ENCODE measurements at places on chromosomes 3 and 15.

DNA sequence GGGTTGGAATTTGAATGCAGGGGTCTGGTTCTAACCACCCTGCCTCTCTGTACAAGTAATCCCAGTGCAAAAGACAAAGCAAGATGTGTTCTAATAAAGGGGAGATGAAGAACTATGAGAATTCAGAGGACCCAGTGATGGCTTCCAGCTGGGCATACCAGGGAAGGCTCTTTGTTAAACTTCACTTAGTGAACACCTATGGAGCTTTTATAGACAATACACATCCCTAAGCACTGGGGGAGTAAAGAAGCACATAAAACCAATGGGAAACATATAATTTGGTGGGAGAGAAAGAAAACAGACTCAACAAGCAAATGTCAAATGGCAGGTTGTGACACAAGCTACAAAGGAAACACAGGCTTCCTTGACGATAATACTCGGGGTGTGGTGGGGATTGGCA is 47.9 kb upstream of the RNU6-1 start:
- DNase-seq: no peak

- no peak for DNase-seq
Measured at GRCh38 chr15:100824211-100824610, 55.4 kb upstream of the ALDH1A3 start.

- DNase-seq: peak; percentile 96
Measured at GRCh38 chr15:90660195-90660998, 56.7 kb upstream of the BLM start.

DNA sequence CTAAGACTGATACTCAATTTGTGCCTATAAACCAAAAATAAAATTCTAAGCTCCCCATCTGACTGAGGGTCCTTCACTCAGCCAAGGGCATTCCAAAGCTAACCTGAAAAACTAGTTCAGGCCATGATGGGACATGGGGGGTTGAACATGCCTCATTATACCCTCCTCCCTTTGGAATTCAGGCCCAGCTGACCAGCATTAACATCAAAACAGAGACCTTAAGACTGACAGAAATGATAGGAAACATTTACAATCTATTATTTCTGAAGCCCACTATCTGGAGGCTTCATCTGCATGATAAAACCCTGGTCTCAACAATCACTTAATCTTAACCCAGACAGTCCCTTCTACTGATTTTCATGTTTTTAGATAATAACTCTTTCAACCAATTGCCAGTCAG is 140.4 kb downstream of the ANO10 start:
- DNase-seq: no peak

- DNase-seq: no peak
Measured at GRCh38 chr3:129994883-129995559, 20.5 kb downstream of the TRH start.

DNA sequence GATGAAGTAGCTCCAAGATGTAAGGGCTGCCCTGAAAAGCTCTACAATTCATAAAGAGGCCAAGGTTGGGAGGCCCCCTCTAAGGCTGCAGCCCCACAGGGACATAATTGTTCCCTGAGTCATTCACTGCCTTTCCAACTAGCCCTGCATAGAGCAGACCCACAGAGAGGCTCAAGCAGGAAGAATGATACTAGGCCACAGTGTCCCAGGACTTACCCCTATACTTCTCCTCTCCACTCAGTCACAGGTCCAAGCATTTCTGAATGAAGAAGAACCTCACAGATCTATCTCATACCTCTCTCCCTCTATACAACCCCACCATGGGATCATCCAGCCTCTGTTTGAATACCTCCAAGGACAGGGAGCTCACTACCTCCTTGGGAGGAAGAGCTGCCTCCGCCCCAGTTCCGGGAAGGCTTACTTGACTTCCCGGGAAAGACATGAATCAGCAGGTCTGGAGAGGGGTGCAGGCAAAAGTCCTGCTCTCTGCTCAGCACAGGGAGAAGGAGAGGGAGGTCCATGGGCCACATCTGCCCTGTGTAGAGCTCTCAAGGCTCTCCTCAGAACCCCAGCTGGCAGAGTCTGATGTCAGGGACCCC is 6.9 kb upstream of the SKIC8 start:
- peak; percentile 86 for DNase-seq

- no peak for DNase-seq
Measured at GRCh38 chr3:96538186-96538585, 276.2 kb upstream of the EPHA6 start.

GRCh38 chr3:4821975-4822374 is 157.3 kb upstream of the BHLHE40 start:
- DNase-seq: no peak

DNA sequence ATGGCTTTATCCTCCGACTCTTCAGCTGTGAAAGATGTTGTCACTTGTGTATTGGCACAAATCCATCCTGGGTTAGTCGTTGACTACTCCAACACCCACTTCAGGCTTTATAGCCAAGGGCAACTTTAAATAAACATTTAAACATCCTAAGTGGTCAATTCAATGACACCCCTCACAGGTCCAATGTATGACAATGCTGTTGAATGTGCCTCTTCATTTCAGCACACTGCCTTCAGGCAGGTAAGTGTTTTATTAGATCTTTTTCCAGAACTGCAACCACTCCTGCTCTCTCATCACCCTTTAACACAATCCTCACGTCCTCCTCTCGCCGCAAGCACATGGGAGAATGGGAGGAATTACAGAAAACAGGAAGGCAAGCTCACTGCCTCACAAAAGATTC is 30.3 kb downstream of the IL12A start:
- DNase-seq: no peak

GRCh38 chr3:1439395-1439794 is 346.6 kb downstream of the CNTN6 start:
- DNase-seq: no peak

DNA sequence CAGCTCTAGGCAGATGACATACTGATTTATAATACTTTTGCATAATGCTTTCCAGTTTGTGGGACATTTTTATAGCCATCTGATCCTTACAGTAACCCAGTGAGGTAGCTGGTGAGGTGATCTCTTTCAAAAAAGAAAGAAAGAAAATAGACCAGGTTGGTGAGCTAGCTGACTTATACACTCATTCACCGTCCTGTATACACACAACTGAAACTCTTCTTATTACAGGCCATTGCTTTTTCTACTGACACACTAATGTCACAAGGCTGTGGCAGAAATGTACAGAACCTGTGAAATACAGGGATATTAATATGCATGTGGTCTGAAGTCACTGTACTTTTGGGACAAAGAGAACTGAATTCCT is 150.2 kb upstream of the BHLHE40 start:
- DNase-seq: no peak

DNA sequence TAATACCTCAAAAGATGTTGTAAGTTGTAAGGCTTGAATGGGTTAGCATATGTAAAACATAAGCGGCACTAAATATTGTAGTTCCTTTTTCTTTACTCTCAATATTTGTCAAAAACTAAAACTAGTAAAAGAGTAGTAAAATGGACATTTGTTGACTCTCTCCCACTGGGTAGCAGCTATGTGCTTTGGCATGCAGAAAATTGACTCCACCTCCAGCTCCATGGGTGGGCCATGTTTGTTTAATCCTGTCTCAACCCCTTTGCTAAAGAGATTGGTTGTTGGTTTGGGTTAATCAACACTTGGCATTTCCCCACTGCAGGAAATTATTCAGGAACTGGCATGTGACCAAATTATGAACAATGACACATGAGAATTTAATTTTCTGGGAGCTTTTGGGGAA is 114.8 kb downstream of the EOMES start:
- peak; percentile 44 for DNase-seq

DNA sequence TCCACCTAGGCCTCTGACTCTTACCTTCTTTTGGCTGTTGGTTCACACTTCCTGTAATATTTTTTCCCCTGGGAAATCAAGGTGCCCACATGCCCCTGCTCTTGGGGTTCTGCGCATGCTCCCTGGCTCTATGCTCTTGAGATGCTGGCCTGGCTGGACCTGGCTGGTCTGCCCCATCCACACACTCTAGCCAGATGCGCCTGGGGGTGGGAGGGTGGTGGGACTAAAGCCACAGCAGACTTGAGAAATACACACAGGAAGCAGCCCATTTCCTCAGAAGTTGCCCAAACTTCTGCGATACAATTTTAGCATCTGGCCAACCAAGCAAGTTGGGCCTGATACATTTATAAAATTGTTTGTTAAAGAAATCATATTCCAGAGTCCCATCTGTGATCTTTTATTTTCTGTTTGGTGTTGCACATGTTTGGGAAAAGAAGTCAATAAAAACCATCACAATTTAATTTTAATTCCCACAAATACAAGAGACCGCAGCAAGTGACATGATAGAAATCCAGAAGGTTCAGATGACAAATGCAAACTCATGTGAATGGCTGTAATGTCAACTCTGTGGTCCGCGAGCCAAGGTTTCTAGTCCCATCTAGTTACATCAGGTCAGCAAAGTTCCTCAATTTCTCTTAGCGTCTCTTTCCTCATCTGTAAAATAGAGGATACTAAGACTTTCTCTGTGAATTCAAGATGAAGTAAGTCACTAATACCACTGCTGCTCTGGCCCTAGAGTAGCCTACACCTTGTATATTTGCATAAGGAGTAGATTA is 55.9 kb upstream of the MEF2A start:
- no peak for DNase-seq

DNA sequence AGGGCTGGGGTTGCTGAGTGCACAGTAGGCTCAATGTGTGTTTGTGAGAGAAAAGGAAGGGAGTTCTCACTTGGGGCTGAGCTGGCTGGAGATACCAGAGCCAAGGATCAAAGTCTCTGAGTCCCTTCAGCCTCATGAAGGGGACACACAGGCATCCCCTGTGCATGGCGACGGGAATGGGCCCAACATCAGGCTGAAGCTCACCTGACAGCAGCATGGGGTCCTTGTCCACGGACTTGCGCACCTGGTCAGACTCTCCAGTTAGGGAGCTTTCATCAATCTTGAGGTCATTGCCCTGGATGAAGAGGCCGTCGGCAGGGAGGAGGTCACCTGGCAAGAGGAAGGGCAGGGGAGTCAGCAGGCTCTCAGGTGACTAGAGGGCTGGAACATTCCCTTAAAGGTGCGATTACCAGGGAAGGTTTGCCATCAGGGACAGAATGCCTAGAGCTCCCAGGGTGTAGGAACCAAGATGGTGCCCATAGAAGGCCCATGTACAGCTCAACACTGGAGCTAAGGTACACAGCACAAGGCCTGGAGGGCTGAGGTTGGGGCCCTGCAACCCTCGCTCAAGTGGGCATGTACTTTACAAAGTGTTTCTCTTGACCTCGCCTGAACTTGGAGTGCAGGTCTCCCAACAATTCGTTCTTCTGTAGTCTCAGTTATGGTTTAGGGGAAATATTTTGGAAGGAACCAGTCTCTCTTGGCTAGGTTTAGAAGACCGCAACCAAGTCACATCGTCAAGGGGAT is 80.0 kb upstream of the SEC13 start:
- no peak for DNase-seq

DNA sequence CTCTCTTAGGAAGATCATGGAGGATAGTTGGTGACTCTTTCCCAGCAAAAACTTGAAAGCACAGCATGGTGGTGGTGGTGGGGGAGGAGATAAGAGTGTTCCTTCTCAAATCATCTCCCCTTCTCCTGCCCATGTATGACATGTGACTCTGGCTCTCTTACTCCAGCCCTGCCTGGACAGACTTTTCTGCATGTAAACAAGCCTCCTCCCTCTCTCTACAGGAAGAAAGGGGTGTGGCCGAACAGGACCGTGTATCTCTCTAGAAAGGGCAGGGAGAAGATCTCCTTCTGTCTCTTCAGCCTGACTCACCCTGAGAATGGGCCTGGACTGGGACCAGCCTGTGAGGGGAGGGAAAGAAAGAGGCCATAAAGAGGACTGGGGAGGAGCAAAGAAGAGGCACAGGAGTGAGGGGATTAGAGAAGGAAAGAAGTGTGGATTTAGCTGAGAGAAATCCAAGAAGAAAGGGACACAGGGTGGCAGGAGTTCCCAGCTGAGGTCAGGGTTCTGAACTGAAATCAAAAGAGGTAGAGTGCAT is 1.5 kb downstream of the CELF6 start:
- DNase-seq: peak; percentile 14

DNA sequence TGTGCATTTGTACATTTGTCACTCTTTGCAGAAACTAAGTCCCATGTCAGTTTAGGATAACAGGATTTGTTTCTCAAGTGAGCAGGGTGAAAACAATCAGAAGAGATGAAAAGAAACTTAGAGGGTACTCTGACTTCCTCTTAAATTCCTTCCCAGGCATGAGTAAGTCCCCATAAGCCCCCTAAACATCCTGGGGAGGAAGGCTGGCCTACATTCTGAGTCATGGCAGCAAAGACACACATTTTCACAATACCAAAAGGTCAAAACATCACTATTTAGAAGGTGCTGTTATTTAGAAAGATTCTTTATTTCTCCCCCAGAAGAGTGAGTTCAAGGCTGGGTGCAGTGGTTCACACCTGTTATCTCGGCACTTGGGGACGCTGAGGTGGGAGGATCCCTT is 7.6 kb upstream of the FOXP1 start:
- peak; percentile 51 for DNase-seq

DNA sequence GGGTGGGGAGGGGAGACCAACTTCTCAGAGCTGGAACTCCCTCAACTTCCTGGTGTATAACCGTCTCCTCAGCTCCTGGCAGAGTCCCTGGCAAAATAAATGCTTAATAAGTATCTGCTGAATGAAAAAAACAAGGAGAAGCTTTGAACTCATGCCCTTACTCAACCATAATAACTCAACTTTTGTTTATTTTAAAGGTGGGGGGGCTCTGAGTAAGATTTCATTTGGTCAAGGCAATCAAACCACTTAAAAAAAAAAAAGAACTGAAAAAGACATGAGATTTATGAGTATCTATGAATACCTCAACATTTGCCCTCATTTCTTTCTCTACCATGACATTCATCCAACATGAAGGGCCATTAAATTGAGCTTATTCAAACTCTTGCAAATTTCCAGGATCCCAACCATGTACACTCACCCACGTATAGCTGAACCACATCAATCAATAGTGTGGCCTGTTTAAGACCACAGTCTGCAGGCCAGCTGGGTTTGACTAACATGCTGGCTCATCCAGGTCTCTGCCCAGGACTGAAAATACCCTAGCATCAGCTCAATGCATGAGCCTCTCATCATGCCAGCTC is 157.9 kb downstream of the FOXP1 start:
- DNase-seq: peak; percentile 50

DNA sequence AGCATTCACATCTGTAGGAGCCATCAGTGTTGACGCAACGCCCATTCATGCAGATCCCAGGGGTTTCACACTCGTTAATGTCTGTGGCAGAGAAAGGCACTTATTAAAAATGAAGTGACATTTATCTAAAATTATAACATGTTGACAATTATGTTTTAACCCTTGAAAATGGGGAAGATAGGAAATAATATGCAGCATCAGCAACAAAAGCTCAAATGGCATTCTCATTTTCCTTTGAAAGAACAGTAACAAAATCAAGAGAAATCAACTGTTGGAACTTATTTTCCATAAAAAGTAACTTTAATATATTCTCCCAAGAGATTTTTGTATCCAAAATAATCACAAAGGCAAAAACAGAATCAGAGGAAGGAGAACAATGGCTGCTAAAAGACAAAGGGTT is 140.4 kb downstream of the FBN1 start:
- no peak for DNase-seq
